ENCODE measurements at places on chromosomes 2 and 18. TPM values are rescaled to one million over a fixed set of nuclear protein-coding genes. Genes with fewer than 3 reads are reported as not detected.

RAB27B gene
- total RNA-seq = 0.11 TPM

FOXD4L1 gene
- total RNA-seq = not detected

DNA sequence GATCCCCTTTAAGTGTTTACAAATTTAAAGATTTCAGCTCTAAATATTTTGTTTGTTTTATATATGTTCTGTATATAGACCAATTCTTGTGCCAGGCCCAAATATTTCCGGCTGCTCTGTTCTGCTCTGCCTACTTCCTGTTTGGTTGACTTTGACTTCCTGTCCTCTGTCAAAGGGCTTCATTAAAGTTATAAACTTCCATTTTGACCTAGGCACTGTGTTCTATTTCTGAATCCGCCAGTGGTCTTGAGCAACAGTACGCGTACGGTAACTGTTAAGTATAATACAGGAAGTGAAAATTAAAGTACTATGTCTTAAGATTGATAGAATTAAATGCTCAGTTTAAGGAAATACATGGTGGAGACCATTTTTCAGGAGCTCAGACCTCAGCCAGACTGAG, 13.5 kb upstream of the REL start:
- DNase-seq = no peak
- H3K4me3 ChIP-seq = no peak overlapping the region
- H3K36me3 ChIP-seq = no peaks in the 10 kb centered on the region
- H3K27me3 ChIP-seq = no peaks in the 10 kb centered on the region

GRCh38 chr2:102788885-102789260, 27.0 kb downstream of the TMEM182 start:
- no peaks in the 10 kb centered on the region for H3K27me3 ChIP-seq
- no peak overlapping the region for H3K27ac ChIP-seq
- DNase-seq = no peak
- no peaks in the 10 kb centered on the region for H3K4me1 ChIP-seq
- H3K4me3 ChIP-seq = no peak overlapping the region

- H3K36me3 ChIP-seq = no peaks in the 10 kb centered on the region
- no peaks in the 10 kb centered on the region for H3K27me3 ChIP-seq
- H3K4me1 ChIP-seq = no peaks in the 10 kb centered on the region
- DNase-seq = no peak
- H3K4me3 ChIP-seq = no peak overlapping the region
- H3K27ac ChIP-seq = no peak overlapping the region
Measured at GRCh38 chr18:26649193-26649543, 100.8 kb upstream of the KCTD1 start.

GRCh38 chr2:120568975-120569268, 166.7 kb upstream of the GLI2 start:
- H3K4me1 ChIP-seq = peaks cover 25% of the 10 kb centered on the region
- H3K36me3 ChIP-seq = no peaks in the 10 kb centered on the region
- no peaks in the 10 kb centered on the region for H3K27me3 ChIP-seq
- no peak for DNase-seq
- no peak overlapping the region for H3K27ac ChIP-seq

- DNase-seq = no peak
- H3K27me3 ChIP-seq = no peaks in the 10 kb centered on the region
- H3K27ac ChIP-seq = no peak overlapping the region
- H3K4me1 ChIP-seq = no peaks in the 10 kb centered on the region
- H3K4me3 ChIP-seq = no peak overlapping the region
Measured at GRCh38 chr2:62102402-62102920, 93.5 kb upstream of the B3GNT2 start.

GRCh38 chr2:126448611-126449010, 207.3 kb upstream of the GYPC start:
- no peak overlapping the region for H3K27ac ChIP-seq
- H3K4me1 ChIP-seq = no peaks in the 10 kb centered on the region
- no peak for DNase-seq
- no peaks in the 10 kb centered on the region for H3K36me3 ChIP-seq
- no peaks in the 10 kb centered on the region for H3K27me3 ChIP-seq
- no peak overlapping the region for H3K4me3 ChIP-seq

Measured in ascending aorta (tissue), 2 donors.